Eye (tissue), 1 donor: ENCODE measurements at places on chromosomes 6 and 20.

DNA sequence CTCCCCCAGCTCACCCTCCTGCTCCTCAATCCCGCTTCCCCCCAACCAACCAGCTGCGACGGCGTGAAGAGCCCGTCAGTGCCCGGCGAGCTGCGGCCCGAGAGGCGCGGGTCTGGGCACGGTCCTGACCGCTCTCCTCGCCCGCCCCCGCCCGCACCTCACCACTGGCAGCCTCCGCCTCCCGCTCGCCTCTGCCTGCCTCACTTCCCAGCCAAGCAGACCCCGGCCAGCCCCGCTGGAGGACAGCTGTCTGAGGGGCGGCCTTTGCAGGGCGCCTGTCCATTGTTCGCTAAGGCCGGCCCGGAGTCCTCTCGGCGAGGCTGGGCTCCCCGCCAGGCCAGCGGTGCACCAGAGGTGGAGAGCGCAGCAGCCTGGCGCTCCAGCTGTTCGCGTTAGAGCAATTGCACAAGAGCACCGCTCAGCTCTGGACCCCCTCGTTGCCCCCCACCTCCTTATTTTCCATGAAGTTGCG is 1.3 kb downstream of the SOBP start:
- peak; percentile 84 for DNase-seq

DNA sequence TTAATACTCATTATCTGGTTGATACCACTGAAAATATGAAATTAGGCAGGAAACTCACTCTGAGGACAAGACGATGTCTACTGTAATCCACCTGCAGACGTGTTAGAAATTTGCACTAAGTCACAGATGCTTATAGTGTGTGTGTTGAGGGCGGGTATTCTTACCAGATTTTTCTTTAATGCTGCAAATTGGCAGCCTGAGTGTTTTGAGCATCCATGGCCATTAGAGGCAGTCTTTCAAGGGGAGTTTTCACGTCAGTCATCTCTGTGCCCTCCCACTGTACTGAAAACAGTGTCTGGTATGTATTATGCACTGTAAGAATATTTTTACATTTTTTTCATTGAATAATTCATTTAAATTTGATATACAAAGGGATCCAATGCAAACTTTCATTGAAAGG is 266.5 kb upstream of the QKI start:
- peak; percentile 38 for DNase-seq

- no peak for DNase-seq
These were observed 129.5 kb upstream of the SGK1 start for GRCh38 chr6:134447423-134447822.

DNA sequence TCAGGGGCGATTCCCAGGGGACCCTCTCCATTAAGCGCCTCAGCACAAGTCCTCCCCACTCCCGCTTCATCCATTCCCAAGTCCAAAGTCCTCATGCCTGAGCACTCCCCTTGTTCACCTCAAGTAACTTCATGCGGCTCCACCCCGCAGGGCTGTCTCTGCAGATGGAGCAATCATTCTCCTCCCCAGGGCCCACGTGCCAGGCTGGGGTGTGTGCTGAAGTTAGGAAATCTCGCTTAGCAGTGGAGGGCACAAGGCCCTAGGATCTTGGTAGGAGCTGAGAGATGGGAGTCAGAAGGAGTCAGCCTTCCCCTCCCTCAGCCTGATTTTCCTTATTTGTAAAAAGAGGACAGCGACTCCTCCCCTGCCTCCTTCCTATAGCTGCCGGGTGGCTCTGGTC is 3.5 kb downstream of the TGM3 start:
- DNase-seq = no peak

GRCh38 chr6:122669418-122669817 is 59.2 kb downstream of the PKIB start:
- no peak for DNase-seq
